Fibroblast of skin of right quadriceps (primary cell): ENCODE measurements at places on chromosomes 3 and 15.

DNA sequence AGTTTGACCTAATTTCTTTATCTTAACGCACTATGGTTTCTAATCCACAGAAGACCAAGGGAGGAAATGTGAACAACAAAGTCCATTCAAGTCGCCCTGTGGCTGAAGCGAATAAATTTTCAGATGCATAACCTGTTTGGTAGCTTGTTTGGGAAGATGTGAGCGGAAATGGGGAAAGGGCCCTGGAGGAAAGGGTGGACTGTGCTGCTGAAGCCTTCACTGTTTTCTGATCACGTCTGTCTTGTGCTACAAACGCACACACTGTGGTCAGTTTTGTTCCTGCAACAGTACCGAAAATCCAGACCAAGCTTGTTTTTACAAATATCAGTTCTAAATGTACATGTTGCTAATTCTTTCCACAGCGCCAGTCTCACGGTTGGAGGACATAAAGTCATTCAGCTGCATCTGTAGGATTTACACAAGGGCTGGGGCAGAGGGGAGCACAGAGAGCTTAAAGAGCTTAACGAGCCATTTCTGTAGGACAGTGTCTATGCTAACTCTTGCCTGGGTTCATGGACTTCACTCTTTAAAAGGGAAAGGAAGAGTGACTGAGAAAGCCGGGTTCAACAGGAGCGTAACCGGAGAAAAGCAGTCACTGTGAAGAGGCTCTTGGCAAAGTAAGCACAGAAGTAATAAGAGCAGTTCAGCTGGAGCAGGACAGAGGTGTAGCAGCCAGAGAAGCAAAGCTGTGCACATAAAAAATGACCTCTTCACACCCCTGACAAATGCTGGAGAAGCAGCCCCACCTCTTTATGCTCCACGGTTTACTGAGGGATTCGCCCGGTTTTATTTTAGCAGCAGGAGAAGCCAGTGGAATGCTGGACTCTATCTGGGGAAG is 66.6 kb downstream of the USF3 start:
- DNase-seq: no peak

GRCh38 chr15:64527263-64527984 is 67.0 kb downstream of the ZNF609 start:
- peak; percentile 63 for DNase-seq

GRCh38 chr15:99755692-99756409 is 22.6 kb upstream of the LYSMD4 start:
- peak; percentile 57 for DNase-seq

GRCh38 chr15:56901931-56902330 is 16.5 kb upstream of the TCF12 start:
- DNase-seq: no peak

DNA sequence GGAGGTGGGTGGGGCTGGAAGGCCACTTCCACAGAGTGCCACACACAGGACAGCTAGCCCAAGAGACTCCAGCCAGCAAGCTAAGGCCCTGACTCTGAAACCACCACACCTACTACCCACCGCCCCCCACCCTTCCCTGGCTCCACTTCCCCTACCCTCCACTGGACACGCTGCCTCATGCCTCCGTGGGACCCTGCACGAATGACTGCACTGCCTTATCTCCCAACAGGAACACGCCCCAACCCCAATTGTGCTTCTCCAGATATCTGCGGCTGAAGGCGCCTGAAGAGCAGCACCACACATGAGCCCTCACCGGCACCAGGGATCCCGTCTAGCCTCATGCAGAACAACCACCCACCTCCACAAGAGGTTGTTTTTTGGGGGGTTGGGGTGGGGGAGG is 2.7 kb downstream of the LINGO1 start:
- no peak for DNase-seq

DNA sequence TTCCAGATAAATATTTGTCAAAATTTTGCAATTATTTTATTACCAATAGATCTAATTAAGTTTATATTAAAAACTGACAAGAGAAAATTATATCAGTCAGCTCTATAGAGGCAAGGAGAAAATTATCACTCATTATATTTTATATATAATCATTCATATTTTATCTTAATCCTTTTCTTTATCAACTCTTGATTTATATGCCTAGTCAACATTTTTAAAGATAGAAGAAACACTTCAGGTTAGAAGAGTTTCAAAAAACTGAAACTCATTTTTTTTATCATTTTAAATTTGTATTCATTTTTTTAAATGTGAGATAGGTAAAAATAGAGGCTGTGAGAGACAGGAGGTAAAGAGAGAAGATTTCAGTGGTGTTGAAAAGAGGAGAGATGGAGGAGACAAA is 217.3 kb upstream of the P2RY1 start:
- no peak for DNase-seq

DNA sequence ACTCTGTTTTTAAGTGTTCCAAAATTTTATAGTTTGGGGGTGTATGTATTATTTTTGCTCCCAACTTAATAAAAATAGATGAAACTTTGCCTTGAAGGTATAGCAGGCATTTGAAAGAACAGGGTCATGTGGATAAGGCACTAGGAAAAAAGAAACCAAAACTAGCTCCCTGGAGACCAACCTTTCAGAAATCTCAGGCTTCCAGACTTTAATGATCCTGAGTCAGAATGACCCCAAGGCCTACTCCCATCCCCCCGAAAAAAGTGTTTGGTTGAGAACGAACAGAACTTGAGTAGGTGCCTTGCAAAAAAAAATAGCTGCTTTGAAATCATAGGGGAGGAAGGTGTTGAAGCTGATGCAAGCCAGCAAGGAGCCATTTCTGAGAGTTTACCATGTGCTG is 309.5 kb downstream of the THSD4 start:
- peak; percentile 37 for DNase-seq

- DNase-seq: no peak
These were observed 394.6 kb upstream of the RORA start for GRCh38 chr15:61623746-61624145.

GRCh38 chr3:153373606-153374005 is 211.6 kb downstream of the RAP2B start:
- peak; percentile 6 for DNase-seq

DNA sequence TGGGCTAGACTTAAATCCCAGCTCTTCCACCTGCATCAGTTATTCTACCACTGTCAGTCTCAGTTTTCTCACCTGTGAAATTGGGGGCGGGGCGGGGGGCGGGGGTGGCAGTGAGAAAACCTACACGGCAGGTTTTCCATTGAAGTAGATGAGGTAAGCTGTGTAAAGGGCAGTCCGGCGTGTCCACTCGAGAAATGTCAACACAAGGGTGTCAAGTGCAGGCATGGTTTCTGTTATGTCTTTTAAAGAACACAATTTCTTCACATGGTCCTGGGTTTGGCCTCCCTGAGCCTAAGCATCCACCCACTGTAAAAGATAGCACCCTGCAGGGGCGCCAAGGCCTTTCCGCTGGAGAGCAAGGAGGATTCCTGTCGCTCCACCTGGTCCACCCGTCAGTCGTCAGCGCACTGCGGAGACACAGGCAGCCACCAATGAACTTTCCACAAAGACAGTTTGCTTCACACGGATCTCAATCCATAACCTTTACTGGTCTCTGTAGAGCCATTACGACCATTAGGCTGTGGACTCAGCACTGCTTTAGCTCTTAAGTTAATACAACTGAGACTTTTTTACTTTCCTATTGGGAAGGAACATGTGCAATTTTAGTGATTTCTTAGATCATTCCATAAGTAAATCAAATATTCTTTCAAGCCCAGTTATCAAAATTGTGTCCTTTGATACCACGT is 99.5 kb upstream of the FOXB1 start:
- no peak for DNase-seq

GRCh38 chr3:35675206-35675605 is 35.9 kb downstream of the ARPP21 start:
- DNase-seq: no peak

GRCh38 chr3:115469649-115470048 is 153.7 kb upstream of the GAP43 start:
- DNase-seq: peak; percentile 22

DNA sequence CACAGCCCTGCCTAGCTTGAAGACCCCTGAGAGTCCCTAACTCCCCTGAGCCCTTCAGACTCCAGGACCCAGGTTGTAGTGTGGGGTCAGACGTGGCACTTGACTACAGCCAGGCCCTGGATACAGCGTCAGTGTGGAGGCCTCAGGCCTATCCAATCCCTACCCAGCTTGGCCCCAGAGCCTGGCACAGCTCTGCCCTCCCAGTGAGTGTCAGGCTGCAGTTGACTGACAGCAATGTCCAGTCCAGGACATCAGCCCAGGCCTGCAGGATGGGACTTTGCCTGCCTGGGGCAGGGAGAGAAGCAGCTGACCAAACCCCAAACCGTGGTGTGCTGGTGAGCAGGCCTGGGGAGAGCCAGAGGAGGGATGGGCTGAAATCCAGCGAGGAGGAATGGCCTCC is 27.3 kb downstream of the KLF13 start:
- no peak for DNase-seq

- DNase-seq: no peak
These were observed 119.1 kb downstream of the OPA1 start for GRCh38 chr3:193711964-193712598.

DNA sequence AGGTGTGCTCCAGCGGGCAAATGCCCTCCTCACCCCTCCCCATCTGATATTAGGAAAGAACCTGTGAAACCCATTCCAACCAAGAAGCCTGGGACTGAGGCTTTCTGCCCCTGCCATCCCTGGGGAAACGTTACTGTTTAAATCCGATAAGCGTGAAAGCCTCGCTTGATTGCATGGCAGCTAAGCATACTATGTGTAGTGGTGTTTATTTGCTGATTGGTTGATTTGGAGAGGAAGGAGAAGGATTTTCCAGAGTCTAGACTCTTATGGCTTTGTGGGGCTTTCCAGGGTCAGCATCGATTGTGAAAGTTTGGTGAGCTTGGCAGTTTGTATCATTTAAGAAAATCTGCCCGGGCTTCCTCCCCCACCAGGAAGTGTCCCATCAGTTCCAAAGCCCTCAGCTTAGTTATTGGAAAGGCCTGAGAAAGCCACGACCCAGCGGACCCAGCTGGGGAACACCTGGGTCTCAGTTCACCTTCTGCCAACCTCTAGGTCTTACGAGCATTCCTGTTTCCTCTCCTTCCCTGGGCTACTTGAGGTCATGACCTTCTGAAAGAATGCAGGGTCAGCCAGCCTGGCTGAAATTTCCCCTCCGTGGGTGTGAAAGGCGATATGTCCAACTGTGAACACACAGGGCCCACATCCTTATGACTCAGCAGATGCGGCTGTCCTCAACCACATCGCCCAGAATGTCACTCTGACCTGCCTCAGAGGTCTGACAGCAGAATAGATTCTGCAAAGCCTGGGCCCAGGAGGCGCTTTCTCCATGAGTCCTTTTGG is 62.8 kb upstream of the HERC1 start:
- peak; percentile 42 for DNase-seq

DNA sequence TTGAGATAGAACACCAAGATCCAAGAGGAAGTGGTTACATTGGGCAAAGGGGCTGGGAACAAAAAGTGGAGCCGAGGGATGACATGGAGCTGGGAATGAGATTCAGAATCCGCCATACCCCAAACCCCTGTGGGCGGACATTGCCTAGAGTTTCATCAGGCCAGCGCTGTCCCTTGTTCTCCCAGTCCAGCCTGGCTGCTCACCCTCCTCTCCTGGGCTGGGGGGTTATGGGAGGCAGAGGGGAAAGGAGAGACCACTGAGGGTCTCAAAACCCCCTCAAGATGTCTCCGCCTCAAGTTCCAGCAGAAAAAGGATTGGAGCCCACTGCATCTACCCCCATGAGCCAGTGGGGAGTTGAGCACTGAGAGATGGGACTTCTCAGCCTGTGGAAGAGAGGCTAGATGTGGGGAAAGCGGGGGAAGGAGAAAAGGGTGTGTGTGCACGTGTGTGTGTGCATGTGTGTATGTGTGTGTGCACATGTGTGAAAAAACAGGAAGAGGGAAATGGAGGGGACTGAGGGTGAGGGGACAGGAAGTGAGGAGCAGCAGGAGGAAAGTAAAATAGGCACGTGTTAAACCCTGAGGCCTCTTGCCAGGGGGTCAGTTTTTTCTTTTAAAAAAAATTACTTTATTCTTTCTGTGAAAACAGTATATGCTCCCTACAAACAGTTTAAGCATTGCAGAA is 14.3 kb downstream of the GRM2 start:
- DNase-seq: no peak

- peak; percentile 28 for DNase-seq
These were observed 94.2 kb upstream of the THRB start for GRCh38 chr3:24588629-24589512.

- no peak for DNase-seq
These were observed 36.2 kb downstream of the TXNRD3 start for GRCh38 chr3:126618760-126619159.

DNA sequence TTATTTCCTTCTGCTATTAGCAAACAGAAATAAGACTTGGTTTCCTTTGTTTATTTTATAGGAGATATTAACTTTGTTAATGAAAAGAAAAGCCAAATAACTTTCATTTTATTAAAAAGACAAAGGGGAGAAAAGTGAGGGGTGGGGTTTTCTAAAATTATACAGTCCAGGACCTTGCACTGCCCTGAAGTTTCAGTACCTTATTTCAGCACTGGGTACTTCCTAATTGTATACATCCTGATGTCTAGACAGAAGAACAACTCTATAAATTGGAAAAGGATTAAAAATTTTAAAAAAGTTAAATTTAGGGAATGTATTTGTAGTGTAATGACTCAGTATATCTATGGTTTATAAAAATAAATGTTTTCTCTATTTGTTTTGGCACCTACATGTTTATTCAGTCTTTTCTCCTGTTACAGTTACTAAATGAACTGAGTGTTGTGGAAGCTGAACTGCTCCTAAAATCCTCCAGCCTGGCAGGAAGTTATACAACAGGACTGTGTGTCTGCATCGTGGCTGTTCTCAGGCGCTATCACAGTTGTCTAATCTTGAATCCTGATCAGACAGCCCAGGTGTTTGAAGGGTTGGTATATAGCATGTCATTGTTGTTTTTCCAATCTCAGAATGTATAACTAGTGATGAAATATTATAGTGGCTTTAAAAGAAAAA is 27.6 kb upstream of the P2RY13 start:
- peak; percentile 21 for DNase-seq

DNA sequence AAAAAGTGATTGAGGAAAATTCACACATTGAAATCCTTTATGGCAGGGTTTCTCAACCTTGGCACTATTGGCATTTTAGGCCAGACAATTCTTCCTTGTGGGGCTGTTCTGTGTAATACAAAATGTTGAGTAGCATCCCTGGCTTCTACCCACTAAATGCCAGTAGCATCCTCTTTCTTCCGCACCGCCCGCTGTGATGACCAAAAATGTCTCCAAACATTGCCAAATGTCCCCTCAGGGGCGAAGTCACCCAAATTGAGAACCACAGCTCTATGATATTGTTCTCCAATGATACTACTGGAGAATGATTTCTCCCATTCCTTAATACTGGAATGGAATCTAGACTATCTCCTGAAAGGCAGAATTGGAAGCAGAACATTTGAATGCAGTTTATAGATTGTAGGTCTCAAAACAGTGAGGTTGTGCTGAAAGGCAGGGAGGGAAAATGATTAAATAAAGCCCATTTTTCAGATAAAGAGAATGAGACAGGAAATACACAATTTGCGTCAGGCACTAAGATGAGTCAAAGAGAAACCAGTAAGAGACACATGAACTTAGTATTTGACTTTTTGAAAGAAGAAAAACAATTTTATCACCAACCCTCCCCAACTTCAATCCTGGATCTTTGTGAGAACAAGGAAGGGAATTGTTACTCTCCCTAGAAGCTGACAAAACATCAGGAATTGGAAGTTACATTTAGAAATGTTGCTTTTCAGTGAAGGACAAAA is 101.6 kb upstream of the TNIK start:
- no peak for DNase-seq
